ENCODE measurements at places on chromosomes 4 and X.

- no peak for ATAC-seq
These were observed 9.7 kb upstream of the PDGFC start for GRCh38 chr4:156981262-156981769.

- no peak for ATAC-seq
These were observed 678.8 kb upstream of the NR3C2 start for GRCh38 chr4:149121023-149121404.

DNA sequence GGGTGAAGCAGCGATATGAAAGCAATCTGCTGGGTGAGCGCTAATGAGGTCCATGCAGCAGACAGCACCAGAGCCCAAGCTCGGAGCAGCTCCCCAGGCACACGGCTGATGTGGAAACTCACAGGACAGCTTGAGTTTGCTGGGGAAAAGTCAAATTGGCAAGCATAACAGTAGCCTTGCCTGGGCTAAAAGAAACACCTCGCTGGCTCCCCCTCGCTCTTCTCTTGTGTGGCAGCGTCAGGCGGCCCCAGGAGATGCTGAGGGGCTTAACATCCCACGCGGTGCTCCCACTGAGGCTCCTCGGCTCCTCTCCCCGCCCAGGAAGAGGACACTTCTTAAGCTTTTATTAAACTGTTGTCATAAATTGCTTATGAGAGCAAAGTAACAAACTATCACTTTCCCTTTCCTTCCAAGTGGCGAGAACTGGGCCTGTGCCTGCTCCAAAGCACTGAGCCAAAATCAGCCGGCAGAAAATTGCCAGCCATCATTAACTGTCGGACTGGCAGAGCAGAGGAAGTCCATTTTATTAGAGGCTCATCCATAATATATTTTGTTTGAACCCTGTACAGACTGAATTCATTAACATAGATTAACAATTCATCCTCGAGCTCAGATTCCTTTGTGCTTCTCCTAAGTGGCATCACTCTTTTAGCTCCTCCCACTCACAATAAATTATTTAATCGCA lies 111.4 kb downstream of the TSPAN5 start:
- no peak for ATAC-seq

DNA sequence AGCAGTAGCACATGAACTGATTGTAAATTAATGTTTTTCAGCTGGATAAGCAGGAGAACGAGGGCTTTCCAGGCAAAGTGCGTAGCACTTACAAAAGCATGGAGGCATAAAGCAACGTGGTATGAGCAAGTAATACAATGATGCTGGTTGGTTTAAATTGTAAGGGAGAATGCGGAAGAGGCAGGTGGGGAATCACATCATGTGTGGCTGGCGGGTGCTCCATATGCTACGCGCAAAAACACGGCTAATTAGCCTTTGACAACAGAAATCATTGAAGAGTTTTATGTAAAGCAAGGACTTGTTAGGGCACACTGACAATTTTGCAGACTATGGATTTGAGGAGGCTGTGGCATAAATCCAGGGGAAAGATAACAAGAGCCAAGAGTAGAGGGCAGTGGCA lies 14.6 kb downstream of the SYTL4 start:
- ATAC-seq = no peak

DNA sequence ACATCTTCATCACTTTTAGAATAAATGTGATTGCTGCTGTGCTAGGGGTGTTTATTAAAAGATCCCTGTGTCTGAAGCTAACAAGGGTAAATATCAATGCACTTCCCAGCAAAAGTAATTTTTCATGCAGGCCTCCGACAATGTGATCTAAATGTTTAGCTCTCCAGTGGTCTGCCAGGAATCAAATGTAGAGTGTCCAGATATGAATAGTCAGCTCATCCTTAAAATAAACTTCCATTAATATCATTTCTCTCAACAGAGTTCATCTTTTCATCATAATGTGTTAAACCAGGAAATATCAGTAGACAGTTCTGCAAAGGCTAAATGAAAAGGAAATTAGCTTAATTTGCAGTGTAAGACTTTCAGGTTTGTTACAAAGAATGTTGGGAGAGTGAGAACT lies 102.2 kb upstream of the EGFL6 start:
- ATAC-seq = no peak

DNA sequence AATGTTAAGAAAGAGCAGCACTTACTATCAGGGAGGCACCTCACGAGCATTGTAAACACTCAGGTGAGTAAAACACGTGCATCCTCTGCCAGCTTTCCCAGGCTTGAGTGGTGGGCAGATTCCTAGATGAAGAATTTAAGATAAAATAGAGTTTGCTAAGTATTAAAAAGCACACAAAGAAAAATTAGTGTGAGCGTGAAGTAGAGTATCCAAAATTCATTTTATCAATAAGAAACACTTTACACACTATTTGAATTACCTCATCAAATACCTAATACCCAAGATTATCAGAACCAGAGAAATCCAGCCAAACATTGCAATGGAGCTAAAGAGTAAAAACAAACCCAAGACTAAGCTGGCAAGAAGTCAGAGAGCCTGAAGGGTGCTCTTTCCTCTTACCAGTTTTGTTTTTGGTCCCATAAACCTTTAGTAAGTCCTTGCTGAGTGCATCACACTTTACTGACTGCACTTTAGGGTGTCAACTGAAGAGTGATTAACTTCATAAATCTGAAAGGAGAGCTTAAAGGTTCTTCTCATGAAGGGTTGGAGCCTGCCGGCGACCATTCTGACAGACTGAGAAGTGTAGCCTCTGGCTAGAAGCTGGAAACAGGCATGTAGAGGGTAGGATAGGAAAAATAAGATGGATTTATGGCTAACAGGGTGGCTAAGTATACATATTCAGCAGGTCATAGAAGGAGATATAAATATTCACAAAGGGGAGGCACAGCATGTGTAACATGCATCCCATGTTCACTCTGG lies 151.1 kb downstream of the SLC7A11 start:
- ATAC-seq = no peak

GRCh38 chr4:145545538-145546174 lies 64.0 kb downstream of the SMAD1 start:
- ATAC-seq = no peak

DNA sequence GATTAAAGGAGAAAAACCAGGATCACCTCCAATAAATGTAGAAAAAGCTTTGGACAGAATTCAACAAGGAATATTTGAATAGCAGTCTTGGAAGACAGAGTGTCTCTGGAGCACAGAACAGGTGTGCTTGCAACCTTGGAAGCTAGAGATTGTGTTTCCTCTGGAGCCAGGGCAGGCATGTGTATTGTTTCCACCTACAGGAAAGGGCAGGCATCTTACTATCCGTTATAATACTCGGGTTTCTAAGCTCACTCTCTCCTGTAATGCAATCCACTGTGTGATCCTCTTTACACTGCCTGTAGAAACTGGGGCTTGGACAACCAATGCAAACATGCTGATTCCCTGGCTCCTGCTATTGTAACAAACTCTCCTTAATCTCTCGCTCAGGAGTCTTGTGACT lies 14.4 kb downstream of the CCDC110 start:
- ATAC-seq = no peak

- no peak for ATAC-seq
These were observed 41.8 kb downstream of the EIF4E start for GRCh38 chr4:98887145-98887544.

- no peak for ATAC-seq
These were observed 36.8 kb downstream of the ANK2 start for GRCh38 chr4:113086172-113086695.

GRCh38 chr4:159018062-159018629 lies 84.7 kb upstream of the RAPGEF2 start:
- ATAC-seq = no peak

- no peak for ATAC-seq
These were observed 90.4 kb upstream of the HPRT1 start for GRCh38 chrX:134369576-134369975.
